ENCODE measurements at places on chromosomes 11 and 22.

GRCh38 chr11:105910095-105910715, 111.8 kb downstream of the MSANTD4 start:
- no peak for DNase-seq

GRCh38 chr11:111737444-111738210, 28.6 kb downstream of the PPP2R1B start:
- no peak for DNase-seq

- DNase-seq = no peak
Measured at GRCh38 chr11:117316197-117316961, at the start of gene BACE1. BACE1 (minus strand) TSS chr11:117316256; CDS start chr11:117315795, 461 bp downstream.

GRCh38 chr11:887589-887988, 23.0 kb downstream of the CHID1 start:
- DNase-seq = no peak

DNA sequence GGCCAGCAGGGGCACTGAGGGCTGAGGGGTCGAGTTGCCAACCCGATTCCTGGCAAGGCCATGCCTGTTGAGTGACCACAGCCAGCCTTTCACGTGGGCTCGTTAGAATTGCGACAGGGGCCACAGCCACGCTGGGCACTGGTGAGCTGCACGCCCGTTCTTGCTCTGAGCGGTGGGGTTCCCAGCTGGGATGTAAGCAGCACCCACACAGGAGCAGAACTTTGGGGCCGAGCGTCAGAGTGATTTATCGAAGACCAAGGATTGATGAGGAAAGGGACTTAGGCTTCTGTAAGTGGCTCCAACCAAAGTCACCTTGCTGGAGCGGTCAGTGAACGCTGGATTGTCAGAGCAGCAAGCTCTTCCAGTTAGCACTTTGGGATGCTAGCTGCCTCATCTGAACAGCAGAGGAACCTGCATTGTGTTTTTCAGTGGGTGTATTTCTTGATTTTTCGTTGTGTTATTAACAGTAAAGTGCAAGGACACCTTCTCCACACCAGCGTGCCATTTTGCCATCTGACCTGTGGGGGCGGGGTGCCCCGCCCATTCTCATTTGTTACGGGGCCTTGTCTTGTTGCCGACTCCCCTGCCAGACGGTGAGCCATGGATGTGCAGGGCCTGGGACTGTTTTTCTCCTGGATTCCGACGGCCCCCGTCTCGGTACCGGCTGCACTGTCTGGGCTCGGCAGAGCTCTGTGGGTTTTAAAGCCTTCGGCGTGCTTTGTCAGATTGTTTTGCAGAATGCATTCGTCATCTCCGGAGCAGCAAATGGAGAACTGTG, 202.5 kb downstream of the TBC1D22A start:
- no peak for DNase-seq

DNA sequence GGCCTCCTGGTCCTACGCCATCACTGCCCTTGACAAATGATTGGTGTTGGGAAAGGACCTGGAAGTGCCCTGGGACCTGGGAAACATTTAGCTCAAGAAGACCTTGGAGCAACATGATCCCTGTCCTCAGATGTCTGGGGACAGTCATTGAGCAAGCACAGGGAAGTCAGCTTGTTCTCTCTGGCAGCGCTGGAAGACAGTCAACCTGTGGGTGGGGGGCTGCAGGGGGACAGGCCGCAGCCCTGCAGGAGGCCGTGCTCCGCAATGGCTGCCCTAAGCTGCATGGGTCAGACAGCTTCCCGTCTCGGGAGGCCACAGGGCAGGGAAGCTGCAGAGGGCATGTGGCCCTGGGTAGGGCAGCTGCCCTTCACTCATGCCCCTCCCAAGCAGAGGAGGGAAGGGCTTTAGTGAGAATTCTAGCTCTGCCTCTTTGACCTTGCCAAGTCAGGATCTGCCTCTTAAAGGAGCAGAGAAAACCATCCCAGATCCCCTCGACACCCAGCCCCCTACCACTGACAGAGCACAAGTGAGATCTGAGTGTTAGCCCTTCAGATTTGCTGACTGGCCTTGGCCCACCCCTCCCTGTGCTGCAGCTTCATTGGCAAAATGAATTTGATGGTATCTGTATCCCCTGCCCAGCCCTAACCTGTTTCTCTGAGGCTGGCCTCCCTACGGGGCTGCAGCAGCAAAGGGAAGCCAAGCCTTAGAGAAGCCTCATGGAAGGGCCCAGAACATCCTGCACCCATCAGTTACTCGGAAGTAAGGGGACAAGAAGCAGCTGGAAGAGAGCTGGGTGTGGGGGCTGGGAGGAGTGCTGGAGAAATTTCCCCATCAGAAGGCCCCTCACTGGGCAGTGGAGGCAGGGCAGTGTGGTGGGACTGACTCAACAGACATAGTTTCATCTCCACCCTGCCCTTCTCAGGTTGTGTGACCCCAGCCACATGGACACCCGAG, 6.2 kb upstream of the SREBF2 start:
- no peak for DNase-seq

DNA sequence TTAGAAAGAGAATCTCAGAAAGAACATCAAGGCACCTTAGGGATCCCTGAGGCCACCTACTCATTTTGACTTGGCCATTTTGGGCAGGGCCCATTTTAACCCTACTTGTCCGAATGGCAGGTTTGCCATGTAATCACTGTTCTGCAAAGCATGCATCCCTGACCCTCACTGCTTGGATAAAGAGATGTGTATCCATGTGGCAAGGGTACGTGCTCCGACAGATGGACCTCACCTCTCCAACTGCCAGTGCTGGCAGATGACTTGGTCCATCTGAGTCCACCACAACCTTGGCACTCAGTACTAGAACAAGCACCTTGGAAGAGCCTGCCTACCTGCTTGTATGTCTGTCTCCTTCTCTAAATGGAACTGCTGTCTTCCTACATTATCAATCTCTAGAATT, 139.4 kb downstream of the SPATA19 start:
- no peak for DNase-seq

- DNase-seq = no peak
Measured at GRCh38 chr11:98180511-98180910, 840.2 kb upstream of the CNTN5 start.

DNA sequence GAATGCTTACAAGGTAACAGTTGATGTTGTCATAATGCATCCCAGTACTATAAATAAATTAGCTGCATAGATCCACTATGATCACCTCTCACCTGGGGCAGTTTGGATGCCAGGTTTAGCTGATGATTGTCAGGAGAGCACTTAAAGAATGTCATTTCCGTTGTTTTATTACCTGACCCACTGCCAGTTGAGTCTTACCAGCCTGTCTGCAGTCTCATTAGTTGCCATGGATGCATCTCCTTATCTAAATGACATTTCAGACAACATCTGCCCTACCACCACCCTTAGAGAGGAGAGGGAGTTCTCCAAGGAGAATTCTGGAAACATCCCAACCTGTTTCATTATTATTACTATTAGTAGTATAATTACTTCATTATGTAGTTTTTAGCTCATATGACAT, 339.1 kb upstream of the API5 start:
- DNase-seq = no peak
